Activated naive CD8-positive, alpha-beta T cell treated with anti-CD3 and anti-CD28 coated beads for 36 hours (primary cell): ENCODE measurements at places on chromosomes 2 and 18. TPM values are rescaled to one million over a fixed set of nuclear protein-coding genes. Genes with fewer than 3 reads are reported as not detected.
A peak's percentile ranks its signal among the peaks of the same experiment; 100 is the strongest.

Gene SCN3A
- total RNA-seq, result 0.16 TPM

Gene KLHL30
- not detected for total RNA-seq

Gene RSAD2
- total RNA-seq, result 10.0 TPM

Gene MYOM1
- total RNA-seq, result 0.82 TPM

Gene FHL2
- 4.7 TPM for total RNA-seq

Gene RNASEH1
- 39.4 TPM for total RNA-seq

Gene NEU2
- not detected for total RNA-seq

Gene RFX8
- total RNA-seq, result not detected

Gene RBM44
- 0.46 TPM for total RNA-seq

DNA sequence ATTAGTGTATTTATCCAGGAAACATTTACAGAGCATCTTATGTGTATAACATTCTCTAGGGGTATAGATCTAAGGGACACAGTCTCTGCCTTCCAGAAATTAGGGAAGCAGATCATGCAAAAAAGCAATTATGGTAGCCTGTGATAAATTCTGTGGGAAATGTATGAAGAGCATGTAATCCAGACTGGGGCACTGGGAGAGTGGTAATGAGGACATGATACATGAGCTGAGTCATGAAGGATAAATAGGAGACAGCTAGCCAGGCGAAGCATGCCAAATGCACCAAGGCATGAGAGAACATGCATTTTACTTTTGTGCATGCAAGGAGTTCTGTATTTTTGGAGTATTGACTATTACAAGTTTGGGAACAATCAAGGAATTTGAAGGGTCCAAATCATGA is 8.9 kb upstream of the RPRM start:
- peaks cover 2% of the 10 kb centered on the region for H3K4me1 ChIP-seq
- no peak overlapping the region for H3K4me3 ChIP-seq
- no peak overlapping the region for H3K27ac ChIP-seq
- peaks cover 16% of the 10 kb centered on the region for H3K27me3 ChIP-seq

GRCh38 chr18:24914171-24914525 is 437.8 kb downstream of the ZNF521 start:
- no peak overlapping the region for H3K4me3 ChIP-seq
- H3K4me1 ChIP-seq, result no peaks in the 10 kb centered on the region
- no peak overlapping the region for H3K27ac ChIP-seq

GRCh38 chr2:43325107-43325811 is 98.9 kb upstream of the ZFP36L2 start:
- no peaks in the 10 kb centered on the region for H3K4me1 ChIP-seq
- no peak overlapping the region for H3K4me3 ChIP-seq
- no peak overlapping the region for H3K27ac ChIP-seq
- DNase-seq, result no peak
- peaks cover 8% of the 10 kb centered on the region for H3K36me3 ChIP-seq

DNA sequence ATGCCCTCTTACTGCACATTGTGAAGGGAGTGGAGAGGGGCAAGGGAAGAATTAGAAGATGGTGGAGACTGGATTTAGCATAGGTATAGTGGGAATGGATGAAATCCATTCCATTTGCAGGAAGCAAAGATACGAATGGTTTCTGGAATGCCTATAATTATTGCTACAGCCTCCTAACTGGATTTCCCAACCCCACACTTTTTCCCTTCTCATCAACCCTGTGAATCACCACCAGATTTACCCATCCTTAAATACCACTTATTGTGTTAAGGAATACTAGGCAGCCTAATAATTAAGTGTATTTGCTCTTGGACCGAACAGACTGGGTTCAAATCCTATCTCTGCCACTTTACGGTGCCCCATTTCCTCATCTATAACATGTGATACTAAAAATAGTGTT is 39.3 kb upstream of the CREB1 start:
- no peaks in the 10 kb centered on the region for H3K27me3 ChIP-seq
- DNase-seq, result no peak
- no peak overlapping the region for H3K27ac ChIP-seq
- no peaks in the 10 kb centered on the region for H3K36me3 ChIP-seq
- peaks cover 3% of the 10 kb centered on the region for H3K4me1 ChIP-seq

DNA sequence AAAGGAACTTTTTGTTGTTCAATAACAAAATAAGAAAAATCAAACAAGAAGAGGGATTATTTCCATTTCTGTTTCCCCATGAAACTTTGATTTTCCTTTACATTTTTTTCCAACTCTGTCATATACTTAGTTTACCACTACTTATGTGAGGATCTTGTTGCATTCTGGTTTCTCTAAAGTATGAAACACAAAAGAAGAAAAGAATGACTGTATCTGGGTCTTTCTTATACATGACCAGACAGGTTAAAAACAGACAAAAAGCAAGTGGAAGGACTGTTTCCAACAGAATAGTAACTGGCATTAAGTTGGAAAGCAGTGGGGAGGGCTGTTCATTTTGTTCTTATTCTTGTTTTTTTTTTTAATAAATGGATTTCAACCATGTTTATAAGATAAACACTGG is 1207.8 kb upstream of the FAM98A start:
- no peaks in the 10 kb centered on the region for H3K36me3 ChIP-seq
- H3K27me3 ChIP-seq, result no peaks in the 10 kb centered on the region
- no peaks in the 10 kb centered on the region for H3K4me1 ChIP-seq
- no peak overlapping the region for H3K4me3 ChIP-seq

DNA sequence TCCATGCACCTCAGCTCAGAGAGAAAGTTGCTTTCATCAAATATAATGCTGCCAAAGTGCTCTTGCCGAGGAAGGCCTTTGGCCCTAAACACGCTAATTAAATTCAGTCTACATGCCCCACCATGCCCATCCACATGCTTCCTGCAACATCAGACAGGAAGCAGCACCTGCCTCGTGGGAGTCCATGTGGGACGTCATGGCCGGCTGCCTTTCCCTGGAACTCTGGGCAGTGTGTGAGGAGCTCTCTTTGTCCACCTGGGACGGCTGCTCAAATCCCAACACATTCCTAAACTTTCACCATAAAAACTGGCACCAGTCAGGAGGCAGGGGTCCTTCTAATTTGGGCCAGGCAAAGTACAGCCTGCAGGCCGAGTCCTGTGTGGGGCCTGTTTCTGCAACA is 23.1 kb downstream of the FAM178B start:
- DNase-seq, result no peak
- no peaks in the 10 kb centered on the region for H3K27me3 ChIP-seq
- peak overlapping the region; percentile 86 for H3K27ac ChIP-seq
- H3K4me1 ChIP-seq, result peaks cover 52% of the 10 kb centered on the region
- H3K36me3 ChIP-seq, result no peaks in the 10 kb centered on the region
- peak overlapping the region; percentile 22 for H3K4me3 ChIP-seq

DNA sequence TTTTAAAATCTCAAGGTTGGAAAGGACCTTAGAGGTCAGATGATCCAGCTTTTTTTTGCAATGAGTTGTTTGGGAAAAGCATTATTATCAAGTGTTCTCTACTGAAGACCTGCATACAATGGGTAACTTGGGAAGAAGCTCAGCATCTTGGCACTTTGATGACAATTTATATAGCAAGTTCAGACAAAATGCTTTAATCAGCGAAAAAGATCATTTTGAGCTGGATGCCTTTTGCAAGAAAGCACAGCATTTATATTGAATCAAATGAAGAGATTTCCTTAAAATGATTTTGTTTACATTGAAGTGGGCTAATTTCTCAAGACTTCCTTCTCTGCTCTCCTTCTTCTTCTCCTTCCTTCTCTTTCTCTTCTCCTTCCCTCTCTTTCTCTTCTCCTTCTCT is 796.4 kb upstream of the CDH2 start:
- H3K4me1 ChIP-seq, result no peaks in the 10 kb centered on the region
- no peak overlapping the region for H3K27ac ChIP-seq
- DNase-seq, result no peak
- no peaks in the 10 kb centered on the region for H3K27me3 ChIP-seq

DNA sequence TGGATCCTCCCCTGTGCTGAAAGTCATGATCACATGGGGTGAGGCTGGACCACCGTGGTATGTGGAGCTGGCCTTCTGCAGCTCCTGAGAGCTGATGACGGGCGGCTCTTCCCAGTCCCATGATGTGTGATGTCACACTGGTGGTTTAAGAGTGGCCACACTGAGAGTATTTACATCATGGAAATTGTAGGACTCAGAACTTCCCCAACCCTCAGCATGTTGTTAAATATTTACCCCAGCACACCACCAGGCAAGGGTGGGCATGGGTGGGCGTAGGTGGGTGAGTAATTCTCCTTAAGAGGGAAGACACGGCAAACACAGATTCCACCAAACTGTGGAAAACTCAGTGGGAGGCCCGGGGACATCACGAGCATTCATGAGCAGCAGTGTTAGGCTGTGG is 106.8 kb downstream of the ALPK2 start:
- H3K27ac ChIP-seq, result no peak overlapping the region
- H3K36me3 ChIP-seq, result no peaks in the 10 kb centered on the region
- H3K4me1 ChIP-seq, result peaks cover 22% of the 10 kb centered on the region

GRCh38 chr2:3665886-3666612 is 8.0 kb downstream of the ALLC start:
- no peaks in the 10 kb centered on the region for H3K4me1 ChIP-seq
- H3K27me3 ChIP-seq, result peaks cover 4% of the 10 kb centered on the region
- no peak overlapping the region for H3K4me3 ChIP-seq

DNA sequence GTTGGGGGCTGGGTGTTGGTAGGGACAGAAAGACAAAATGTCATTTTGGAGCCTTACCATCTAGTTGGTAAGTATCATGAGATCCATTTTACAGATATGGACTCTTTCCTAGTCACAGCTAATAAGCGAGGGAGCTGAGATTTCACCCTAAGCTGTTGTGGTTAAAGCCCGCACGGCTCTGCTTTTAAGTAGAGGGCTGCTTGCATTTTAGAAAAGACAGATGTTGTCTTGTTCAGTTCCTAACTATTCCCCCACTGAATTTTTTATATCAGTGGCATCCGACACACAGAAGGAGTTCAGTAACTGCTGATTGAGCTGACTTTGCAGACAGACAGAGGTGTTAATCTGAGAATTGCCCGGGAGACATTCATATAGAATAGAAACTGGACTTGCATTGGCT is 3.7 kb downstream of the QPCT start:
- H3K4me1 ChIP-seq, result peaks cover 21% of the 10 kb centered on the region
- H3K27me3 ChIP-seq, result peaks cover 65% of the 10 kb centered on the region
- no peak for DNase-seq
- no peak overlapping the region for H3K27ac ChIP-seq
- H3K36me3 ChIP-seq, result no peaks in the 10 kb centered on the region

DNA sequence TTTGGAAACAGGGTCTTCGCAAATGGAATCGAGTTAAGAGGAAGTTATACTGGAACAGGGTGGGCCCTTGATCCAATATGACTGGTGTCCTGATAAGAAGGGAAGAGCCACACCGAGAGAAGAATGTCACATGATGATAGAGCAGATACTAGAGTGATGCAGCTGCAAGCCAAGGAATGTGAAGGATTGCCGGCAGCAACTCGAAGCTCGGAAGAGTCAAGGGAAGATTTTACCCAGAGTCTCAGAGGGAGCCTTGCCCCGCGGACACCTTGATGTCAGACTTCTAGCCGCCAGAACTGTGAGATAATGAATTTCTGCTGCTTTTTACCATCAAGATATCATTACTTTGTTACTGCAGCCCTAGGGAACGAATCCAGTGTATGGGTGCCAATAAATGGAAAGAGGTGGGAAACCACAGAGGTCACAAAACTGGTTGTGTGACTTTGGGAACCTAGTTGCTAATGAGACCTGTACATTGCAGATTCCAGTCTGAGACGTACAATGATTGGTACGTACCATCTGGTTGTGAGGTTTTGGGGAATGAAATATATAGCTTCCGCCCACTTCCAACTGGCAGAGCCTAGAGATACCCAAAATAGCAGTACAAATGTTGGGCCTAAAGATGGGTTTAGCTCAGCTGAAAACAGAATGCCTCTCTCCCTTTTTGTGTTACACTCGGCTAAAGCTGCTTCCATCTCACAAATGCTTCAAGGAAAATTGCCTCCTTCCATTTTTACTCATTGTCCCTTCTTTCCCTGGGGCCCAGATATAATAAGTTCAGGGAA is 28.6 kb upstream of the VWA3B start:
- H3K4me1 ChIP-seq, result no peaks in the 10 kb centered on the region
- no peak for DNase-seq
- H3K36me3 ChIP-seq, result no peaks in the 10 kb centered on the region
- H3K27me3 ChIP-seq, result peaks cover 7% of the 10 kb centered on the region

DNA sequence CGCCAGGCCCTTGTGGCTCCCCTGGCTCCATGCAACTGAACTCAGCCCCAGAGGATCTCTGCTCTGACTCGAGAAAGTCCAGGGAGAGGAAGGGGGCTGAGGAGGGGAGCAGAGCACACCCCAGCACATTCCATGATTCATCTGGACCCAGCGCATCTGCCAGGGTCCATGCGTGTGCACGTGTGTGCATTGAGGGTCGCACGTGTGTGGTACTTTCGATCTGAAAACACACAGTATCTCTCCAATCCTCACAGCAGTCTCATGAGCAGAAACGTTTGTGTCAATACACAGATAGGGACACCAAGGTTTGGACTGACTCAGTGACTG is 146.4 kb upstream of the ID2 start:
- peaks cover 7% of the 10 kb centered on the region for H3K27me3 ChIP-seq
- H3K4me3 ChIP-seq, result no peak overlapping the region
- H3K4me1 ChIP-seq, result peaks cover 22% of the 10 kb centered on the region
- DNase-seq, result no peak
- H3K27ac ChIP-seq, result no peak overlapping the region
- H3K36me3 ChIP-seq, result no peaks in the 10 kb centered on the region

GRCh38 chr18:46061387-46061786 is 10.7 kb downstream of the PSTPIP2 start:
- DNase-seq, result no peak
- H3K27me3 ChIP-seq, result no peaks in the 10 kb centered on the region
- H3K36me3 ChIP-seq, result peaks cover 3% of the 10 kb centered on the region
- peaks cover 25% of the 10 kb centered on the region for H3K4me1 ChIP-seq
- H3K4me3 ChIP-seq, result no peak overlapping the region
- H3K27ac ChIP-seq, result no peak overlapping the region

DNA sequence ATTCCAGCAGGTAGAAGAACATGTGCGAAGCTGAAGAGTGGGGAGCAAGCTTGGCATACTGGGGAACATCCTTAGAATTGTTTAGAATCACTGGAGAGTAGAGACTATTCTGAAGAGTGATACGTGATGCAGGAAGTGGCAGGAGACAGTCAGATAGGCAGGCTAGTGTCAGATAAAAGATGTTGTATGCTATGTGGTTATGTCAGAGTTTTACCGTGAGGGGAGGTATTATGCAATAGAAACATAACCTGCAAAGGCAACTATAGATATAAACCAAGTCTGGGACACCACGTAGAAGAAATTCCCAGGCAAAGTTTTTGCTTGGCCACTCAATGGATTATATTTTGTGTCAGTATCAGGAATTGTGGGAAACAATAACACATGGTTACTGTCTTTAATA is 62.0 kb upstream of the ZSWIM2 start:
- H3K27ac ChIP-seq, result no peak overlapping the region
- H3K4me1 ChIP-seq, result no peaks in the 10 kb centered on the region
- H3K27me3 ChIP-seq, result no peaks in the 10 kb centered on the region
- no peak for DNase-seq
- H3K4me3 ChIP-seq, result no peak overlapping the region

DNA sequence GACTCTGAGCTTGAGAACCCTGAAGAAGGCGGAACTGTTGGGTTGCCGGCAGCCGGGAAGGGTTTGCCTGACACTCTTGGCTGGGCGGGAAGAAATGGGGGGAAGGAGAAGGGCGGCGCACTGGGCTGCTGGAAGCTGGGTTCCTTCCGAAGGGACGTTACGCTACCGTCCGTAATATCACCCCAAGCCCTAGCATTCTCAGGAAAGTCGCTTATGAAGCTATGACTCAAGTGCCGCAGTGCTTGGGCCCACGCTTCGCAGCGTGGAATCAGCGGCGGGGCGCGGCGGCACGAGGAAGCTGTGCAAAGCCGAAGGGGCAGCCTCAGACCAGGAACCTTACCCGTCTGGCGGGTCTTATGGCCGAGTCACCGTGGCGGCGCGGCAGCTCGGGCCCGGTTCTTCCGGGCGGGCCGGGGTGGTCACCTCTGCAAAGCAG is 50.2 kb upstream of the SIGLEC15 start:
- H3K27me3 ChIP-seq, result peaks cover 19% of the 10 kb centered on the region
- peak overlapping the region; percentile 79 for H3K27ac ChIP-seq
- H3K4me1 ChIP-seq, result peaks cover 13% of the 10 kb centered on the region
- H3K4me3 ChIP-seq, result peak overlapping the region; percentile 81
